ENCODE measurements at places on chromosomes 16 and 17.

DNA sequence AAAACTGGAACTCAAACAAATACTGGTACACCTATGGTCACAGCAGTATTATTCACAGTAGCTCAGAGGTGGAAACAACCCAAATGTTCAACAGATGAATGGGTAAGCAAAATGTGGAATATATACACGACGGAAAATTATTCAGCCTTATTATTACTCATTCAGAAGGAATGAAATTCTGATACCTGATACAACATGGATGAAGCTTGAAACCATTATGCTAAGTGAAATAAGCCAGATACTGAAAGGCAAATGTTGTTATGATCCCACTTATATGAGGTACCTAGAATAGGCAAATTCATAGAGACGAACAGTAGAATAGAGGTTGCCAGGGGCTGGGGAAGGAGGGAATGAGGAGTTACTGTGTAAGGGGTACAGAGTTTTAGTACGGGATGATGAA lies 27.1 kb upstream of the MYLK3 start:
- DNase-seq = no peak

GRCh38 chr16:35745821-35746248 lies 2286.4 kb downstream of the TP53TG3F start:
- no peak for DNase-seq

DNA sequence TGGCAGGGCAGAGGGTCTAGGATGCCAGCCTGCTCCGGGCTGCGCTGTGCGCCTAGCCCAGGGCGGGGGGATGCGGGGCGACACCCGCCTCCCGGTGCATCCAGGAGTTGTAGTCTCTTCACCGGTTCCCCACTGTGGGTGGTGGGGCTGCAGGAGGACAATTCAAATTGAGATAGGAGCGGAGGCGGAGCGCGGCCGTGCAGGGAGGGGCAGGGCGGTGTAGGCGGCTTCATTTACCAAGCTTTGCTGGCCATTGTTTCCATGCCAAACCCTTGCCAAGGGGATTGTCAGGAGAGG lies 2047.4 kb downstream of the TP53TG3F start:
- DNase-seq = no peak

- peak; percentile 39 for DNase-seq
Measured at GRCh38 chr16:22424161-22424937, 49.9 kb upstream of the CDR2 start.

DNA sequence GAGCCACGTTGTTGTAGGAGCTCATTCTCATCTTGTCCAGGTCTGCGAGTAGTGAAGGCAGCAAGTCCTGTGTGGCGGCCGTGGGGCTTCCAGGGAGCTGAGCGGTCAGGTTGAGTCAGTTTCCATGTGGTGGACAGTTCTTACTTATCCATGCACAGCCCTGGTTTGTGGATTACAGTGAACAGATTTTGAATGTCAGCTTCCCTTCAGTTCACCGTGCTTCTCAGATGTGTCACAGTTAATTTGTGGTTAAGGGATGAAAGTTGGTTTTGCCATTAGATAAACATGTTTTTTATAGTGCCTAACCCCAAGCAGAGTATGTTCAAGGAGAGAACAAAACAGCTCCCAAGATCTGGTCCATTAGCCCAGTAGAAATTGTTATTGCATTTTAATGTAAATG lies 103.1 kb downstream of the RPTOR start:
- DNase-seq = peak; percentile 79

DNA sequence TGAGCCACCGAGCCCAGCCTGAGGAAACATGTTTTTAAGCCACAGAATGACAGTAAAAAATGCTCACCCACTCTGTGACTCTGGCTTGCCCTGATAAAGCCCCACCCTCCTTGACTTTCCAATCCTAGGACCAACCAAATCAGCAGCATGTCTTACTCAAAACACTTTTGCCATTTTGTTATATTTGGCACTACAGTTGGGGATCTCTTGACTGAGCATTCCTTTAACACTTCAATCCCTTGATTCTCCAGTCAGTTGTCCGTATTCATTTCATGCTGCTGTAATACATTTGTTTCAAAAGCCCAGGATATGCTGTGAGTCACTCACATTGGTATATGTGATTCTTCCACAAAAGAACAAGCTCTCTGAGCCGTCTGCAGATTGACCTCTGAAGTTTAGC lies 8.2 kb downstream of the MYH3 start:
- peak; percentile 71 for DNase-seq

DNA sequence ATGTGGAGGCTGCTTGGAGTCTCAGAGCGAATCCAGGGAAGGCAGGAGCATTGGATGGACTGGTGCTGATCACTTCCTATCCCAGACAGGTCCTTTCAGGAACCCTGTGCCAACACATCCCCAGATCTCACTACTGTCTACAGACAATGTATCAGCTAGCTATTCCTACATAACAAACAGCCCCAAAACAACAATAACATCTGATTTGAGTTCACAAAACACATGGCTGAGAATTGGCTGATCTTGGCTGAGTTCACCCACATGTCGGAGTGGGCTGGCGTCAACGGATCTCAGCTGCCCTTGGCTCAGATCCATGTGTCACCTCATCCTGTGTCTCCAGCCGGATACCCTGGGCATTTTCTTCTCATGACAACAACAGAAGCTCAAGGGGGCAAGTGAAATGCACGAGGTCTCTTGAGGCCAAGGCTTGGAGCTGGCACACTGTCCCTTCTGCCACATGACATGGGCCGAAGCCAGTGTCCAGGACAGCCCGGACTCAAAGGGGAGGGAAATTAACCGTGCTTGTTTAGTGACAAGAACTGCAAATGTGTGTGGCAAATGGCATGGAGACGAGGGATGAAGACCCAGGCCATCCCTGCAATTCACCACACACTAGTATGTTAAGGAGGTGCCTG lies 18.7 kb downstream of the SNX20 start:
- DNase-seq = no peak

- DNase-seq = peak; percentile 69
Measured at GRCh38 chr16:56558024-56558747, 6.7 kb upstream of the MT4 start.

- DNase-seq = peak; percentile 45
Measured at GRCh38 chr17:12622726-12623125, 43.0 kb upstream of the MYOCD start.

DNA sequence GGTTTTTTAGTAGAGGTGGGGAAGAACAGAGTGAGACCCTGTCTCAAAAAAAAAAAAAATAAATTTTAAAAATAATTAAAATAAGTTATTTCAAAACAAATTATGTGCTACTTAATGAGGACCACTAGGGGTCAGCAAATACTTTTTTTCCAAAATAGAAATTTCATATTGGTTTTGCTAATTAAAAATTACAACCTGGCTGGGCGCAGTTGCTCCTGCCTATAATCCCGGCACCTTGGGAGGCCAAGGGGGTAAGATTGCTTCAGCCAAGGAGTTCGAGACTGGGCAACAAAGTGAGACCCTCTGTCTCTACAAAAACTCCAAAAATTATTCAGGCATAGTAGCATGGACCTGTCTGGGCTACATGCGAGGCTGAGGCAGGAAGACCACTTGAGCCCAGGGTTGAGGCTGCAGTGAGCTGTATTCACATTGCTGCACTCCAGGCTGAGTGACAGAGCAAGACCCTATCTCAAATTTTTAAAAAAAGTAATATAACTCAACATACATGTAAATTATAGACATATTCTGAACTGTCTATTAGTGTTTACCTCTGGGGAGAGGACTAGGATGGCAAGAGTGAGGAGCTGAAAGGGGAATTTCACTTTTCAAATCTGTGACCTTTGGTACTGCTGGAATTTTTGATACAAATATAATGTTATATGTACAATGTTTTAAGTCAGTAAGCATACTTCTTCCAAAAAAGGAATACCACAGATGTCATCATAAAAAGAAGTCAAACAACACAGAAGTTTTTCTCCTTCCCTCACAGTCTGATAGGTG lies 8.1 kb downstream of the MEIOB start:
- DNase-seq = peak; percentile 51

- no peak for DNase-seq
Measured at GRCh38 chr17:34308371-34308770, 10.9 kb upstream of the CCL8 start.

DNA sequence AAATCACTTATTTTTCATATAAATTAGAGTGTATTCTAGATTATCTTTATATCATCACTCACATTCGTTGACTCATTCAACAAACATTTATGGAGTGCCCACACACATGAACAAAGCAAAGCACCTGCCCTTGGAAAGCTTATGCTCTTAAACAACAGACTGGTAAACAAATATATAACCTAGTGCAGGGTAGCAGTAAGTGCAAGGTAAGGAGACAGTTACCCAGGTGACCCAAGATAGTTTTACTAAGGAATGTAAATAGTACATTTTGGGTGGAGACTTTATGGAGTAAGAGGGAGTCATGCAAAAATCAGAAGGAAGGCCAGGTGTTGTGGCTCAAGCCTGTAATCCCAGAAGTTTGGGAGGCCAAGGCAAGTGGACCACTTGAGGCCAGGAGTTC lies 40.4 kb upstream of the HELZ start:
- DNase-seq = no peak

- peak; percentile 73 for DNase-seq
Measured at GRCh38 chr16:70746708-70747424, 54.1 kb downstream of the VAC14 start.

- peak; percentile 41 for DNase-seq
Measured at GRCh38 chr16:80623376-80623775, 82.6 kb downstream of the DYNLRB2 start.
